Anterior cingulate cortex (tissue), 58 donors: ENCODE measurements at places on chromosomes 2 and 18.

- no peak for DNase-seq
Measured at GRCh38 chr2:82795446-82795845, 1663.6 kb downstream of the SUCLG1 start.

- no peak for DNase-seq
Measured at GRCh38 chr18:79567481-79568147, 112.0 kb upstream of the CTDP1 start.

- DNase-seq: no peak
Measured at GRCh38 chr18:939958-940357, 35.3 kb downstream of the ADCYAP1 start.

DNA sequence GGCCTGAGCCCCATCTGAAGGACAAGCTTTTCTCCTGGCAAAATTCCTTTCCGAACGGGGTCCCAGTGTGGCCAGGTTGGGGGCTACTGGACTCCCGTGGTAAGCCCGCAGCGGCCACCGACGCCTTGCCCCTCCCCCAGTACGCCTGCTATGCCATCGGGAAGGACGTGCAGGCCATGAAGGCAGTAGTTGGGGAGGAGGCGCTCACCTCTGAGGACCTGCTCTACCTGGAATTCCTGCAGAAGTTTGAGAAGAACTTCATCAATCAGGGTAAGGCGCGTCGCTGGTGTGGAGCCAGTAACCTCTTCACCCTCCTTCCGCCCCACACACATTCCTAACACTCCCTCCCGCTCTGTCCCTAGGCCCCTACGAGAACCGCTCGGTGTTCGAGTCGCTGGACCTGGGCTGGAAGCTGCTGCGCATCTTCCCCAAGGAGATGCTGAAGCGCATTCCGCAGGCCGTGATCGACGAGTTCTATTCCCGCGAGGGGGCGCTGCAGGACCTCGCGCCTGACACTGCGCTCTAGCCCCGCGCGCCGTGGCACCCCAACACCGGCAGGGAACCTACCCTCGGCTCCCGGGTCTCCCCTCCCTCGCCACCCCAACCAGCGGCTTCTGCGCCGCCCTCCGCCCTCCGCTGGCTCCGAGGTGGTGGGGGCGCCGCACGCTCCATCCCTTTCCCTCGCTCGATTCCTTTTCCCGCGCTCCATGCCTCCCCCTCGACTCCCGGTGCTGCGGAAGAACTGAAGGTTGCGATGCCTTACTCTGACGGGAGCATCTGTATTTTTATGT is 13.6 kb upstream of the ANKRD53 start:
- DNase-seq: no peak

DNA sequence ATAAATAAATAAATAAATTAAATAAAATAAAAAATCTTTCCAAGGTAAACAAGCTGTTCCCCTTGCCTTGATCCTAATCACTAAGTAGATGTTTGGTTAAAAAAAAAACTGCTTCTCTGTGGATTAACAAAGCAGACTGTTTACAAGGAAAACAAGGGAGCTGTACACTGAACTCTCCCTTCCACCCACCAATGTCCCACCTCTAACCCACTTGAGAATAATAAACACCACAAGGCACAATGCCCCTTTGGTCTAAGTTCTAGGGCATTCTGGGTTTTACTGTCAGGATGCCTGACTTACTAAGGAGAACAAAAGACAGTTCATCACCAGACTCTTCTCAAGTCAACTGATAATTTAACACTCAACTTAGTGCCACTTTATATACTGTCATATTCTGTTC is 83.5 kb downstream of the NCKAP1 start:
- no peak for DNase-seq

DNA sequence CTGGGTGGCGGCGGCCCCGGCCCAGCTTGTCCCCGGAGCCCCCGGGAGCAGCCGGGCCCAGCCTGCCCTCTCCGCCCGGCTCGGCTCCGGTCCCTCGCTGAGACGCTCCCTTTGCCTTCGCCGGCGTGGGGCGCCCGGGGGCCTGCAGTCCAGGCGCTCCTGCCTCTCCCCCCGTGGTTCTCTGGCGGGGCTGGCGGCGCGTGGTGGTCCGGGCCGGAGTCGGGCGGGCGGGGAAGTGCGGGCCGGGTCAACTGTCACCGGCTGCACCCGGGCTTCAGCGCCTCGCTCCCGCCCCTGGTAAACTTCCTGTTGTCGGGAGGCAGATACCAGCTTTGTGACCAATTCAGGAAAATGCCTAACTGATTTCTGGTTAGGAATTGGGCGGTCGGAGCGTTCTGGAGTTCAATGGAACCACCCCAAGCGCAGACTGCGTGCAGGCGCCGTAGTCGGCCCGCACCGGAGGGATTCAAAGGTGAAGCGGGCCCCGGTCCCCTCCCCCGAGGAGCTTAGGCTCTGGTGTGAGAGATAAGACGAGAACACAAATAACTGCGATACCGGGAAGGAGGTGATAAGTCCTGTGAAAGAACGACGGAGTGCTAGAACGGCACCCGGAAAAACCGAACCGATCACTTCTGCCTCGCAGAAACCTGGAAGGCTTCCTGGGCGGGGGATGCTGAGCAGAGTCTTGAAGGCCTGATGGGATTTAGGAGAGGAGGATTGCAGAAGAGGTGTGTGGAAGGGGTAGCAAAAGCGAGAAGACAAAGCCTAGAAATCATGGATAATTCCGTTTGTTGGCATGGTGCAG is 891 bp downstream of the CAB39 start:
- DNase-seq: no peak

DNA sequence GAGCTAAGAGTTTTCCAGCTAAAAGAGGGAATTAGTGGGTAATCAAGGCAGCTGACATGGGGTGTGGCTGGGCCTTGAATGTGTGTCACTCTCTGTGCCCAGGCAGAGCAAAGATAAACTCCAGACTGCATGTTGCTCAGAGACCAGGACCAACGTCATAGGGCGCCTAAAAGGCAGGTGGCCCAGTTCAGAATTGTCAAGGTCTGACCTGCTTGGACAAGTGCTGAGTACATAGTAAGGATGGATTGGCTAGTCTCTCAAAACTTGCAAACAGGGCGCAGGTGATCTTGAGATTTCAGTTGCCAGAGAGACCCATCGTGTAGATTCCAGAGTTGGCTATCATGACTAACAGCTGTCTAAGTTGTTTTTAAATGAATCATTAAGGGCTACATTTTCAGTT is 19.0 kb downstream of the CLUL1 start:
- DNase-seq: no peak

DNA sequence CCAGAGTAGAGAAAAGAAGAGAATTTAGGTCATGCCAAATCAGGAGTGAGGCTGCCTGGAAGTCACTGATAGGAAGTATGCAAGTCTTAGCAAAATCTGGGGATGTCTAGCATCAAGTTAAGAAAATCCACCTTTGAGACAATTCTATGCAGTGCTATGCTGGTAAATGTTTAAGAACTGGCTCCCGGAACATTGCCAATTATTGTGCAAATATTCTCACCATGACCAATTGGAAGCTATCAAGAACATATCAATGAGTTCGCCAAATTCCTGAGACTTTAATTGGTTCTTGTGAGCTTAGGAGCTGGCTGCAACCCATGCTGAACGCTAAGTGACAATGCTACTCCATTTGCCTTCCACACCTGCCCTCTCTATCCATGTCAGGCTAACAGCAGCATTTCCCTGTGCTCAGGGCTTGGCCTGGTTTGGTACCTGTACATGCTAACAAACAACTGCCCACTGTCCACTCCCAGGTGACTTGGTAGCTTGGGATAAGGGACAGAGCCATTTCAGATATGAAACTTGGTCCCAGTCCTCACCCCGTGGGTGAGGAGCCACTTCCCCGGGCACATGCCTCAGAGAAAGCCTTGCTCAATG is 172.9 kb upstream of the KLHL29 start:
- DNase-seq: no peak

- DNase-seq: no peak
Measured at GRCh38 chr2:210264282-210264681, 39.0 kb upstream of the ACADL start.

GRCh38 chr18:13611601-13612195 is 114.7 kb downstream of the FAM210A start:
- DNase-seq: peak; percentile 68

GRCh38 chr2:65316072-65316471 is 88.4 kb downstream of the ACTR2 start:
- no peak for DNase-seq

DNA sequence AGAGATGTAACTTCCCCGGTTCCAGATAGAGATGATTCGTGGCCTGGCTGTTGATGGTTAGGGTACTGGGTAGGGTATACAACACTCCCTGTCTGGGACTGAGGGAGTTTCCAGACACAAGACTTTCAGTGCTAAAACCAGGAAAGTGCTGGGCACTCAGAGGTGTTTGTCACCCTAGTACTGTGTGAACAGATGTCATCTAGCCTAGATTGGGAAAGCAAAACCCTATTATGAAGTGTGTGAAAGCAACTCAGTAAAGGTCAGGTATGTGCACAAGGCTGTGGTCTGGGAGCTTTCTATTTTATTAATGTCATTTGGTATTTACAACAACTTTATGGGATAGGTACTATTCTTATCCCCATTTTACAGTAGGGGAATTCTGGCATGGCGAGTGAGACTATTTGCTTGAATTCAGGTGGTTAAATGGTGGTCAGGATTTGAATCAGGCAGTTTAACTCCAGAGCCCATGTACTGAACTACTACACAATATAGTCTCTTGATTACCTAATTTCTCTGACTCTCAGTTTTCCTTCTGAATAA is 2.6 kb downstream of the BZW1 start:
- DNase-seq: no peak

GRCh38 chr2:10217489-10218435 is 84.9 kb upstream of the HPCAL1 start:
- no peak for DNase-seq

GRCh38 chr2:109396202-109397180 is 217.3 kb downstream of the SEPTIN10 start:
- no peak for DNase-seq

GRCh38 chr2:147204102-147204501 is 640.7 kb upstream of the ACVR2A start:
- no peak for DNase-seq
